ENCODE measurements at places on chromosomes 2 and 18.

DNA sequence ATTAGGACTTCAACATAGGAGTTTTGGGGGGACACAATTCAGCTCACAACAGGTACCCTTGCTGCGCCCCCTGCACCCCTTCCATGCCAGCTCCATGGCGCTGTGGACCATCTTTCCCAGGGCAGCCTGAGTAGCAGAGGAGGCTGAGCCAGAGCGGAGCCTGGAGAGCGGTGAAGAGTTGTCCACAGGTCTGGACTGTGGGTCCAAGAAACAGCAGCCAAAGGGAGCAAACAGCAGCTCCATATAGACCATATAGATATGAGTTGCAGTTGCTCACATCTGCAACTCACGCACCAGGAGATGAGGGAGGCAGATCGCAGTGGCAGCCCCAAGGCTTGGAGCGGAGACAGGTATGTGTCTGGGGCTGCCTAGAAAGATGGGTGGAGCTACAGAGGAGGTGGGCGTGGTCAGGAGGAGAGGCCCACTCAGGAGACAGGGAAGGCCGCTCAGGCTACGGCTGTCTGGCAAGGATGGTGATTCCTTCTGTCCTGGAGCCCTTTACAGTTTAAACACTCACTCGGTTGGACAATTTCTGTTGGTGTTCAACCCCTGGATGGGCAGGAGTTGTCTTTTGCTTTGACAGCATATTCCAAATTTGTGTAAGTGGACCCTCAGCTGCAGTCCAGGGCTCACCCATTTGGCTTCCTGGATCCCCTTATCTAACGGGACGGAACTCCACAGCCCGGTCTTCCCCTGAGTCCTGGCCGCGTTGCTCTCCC is 155.1 kb downstream of the LPIN1 start:
- DNase-seq = no peak

- no peak for DNase-seq
Measured at GRCh38 chr18:58993260-58993659, 128.6 kb downstream of the ZNF532 start.

DNA sequence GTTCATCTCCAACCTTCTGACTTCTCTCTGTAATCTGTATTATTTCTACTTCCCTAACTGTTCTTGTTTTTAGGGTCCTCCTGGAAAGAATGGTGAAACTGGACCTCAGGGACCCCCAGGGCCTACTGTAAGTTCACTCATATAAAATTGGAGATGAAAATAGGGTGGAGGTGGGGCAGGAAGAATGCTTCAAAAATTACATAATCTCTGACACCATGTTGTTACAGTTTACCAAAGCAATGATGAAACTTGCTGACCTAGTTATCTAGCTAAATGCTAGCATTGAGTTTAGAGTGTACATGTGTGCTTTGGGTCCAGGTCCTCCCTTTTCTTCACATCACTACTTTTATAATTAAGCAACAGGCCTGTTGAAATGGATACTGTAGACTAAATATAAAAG is 23.1 kb downstream of the COL3A1 start:
- no peak for DNase-seq

DNA sequence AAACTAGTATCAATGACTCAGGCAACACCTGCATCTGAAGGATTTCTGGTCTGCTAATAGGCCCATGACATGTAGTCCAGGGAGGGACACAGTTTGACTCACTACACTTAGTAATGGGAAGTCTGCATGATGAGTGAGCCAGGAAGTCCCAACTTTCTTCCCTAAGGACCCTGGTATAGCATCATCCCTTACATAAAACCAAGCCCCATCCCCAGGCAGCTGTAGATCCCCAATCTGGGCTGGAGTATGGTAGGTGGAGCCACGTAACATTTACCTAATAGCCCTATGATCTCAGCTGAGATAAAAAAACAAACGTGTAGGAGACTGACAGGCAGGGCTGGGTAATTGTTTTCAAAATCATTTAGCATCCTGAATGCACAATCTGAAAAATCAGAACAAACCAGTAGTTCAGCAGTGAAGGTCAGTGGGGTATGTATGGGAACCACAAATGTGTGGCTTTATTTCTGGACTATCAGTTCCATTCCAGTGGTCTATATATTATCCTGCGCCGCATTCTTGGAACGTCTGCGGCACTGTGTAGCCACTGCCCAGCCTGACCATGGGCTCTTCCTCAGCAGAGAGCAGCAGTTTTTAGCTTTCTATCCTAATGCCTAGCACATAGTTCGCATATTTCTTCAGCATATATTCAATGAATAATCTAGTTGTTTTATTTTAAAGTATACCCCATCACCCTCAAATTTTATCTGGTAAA is 33.5 kb downstream of the EPB41L3 start:
- no peak for DNase-seq

DNA sequence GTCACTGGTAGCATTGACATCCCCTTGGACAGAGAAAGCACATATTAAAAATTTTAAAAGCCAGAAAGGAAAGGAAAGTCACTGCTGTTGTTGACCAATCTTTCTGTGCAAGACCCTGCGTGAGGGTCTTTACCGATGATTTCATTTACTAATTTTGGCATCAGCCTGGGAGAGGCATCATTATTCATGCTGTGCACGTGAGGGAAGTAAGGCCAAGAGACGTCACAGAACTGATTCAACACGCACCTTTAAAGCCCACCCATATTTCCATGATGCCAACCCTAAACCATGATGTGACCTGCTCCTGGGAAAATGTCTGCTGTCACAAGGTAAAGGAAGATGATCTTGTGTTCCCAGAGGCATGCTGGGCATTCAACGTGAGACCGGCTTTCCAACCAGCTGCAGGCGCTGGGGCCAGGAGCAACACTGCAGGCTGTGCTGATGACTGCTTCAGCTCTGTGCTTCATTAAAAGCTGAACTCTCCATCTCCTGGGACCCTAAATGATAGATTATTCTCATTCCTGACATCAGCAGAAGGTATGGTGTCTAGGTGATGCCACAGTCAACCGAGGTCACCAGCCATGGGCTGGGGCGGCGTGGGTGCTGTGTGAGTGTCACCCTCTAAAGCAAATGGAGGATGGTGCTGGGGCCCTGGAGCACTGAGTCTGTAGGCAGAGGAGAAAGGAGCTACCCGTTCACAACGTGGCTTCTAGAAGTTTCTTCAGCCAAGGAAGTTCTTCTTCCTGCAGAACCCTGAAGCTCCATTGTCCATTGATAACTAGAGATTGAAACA is 53.9 kb downstream of the TMEM18 start:
- no peak for DNase-seq

GRCh38 chr2:165720511-165720910 is 73.5 kb downstream of the GALNT3 start:
- no peak for DNase-seq
